Fibroblast of the aortic adventitia (primary cell): ENCODE measurements at places on chromosomes 4 and X. TPM values are rescaled to one million over a fixed set of nuclear protein-coding genes. Genes with fewer than 3 reads are reported as not detected.
A peak's percentile ranks its signal among the peaks of the same experiment; 100 is the strongest.

The SPACA5 gene
- not detected in 2 replicates for total RNA-seq

The MAGEB2 gene
- total RNA-seq = not detected in 2 replicates

The TKTL2 gene
- not detected in 2 replicates for total RNA-seq

The DSPP gene
- not detected in 2 replicates for total RNA-seq

The ITGB1BP2 gene
- 2.6 and 6.2 TPM in 2 replicates for total RNA-seq

The SLC49A3 gene
- total RNA-seq = 5.6 and 11.6 TPM in 2 replicates

The MYL5 gene
- 11.0 and 20.4 TPM in 2 replicates for total RNA-seq

The GDPD2 gene
- not detected in 2 replicates for total RNA-seq

The TNIP3 gene
- 0.72 TPM in 1 of 2 replicates, not detected in the other for total RNA-seq

The VCX2 gene
- not detected in 2 replicates for total RNA-seq

The ZCCHC4 gene
- total RNA-seq = 15.0 and 35.1 TPM in 2 replicates

The RHOXF2B gene
- not detected in 2 replicates for total RNA-seq

The TAF7L gene
- total RNA-seq = 0.63 and 0.98 TPM in 2 replicates

The PARM1 gene
- total RNA-seq = 0.63 and 1.5 TPM in 2 replicates

The TMPRSS11A gene
- under 0.01 TPM in 1 of 2 replicates, not detected in the other for total RNA-seq

DNA sequence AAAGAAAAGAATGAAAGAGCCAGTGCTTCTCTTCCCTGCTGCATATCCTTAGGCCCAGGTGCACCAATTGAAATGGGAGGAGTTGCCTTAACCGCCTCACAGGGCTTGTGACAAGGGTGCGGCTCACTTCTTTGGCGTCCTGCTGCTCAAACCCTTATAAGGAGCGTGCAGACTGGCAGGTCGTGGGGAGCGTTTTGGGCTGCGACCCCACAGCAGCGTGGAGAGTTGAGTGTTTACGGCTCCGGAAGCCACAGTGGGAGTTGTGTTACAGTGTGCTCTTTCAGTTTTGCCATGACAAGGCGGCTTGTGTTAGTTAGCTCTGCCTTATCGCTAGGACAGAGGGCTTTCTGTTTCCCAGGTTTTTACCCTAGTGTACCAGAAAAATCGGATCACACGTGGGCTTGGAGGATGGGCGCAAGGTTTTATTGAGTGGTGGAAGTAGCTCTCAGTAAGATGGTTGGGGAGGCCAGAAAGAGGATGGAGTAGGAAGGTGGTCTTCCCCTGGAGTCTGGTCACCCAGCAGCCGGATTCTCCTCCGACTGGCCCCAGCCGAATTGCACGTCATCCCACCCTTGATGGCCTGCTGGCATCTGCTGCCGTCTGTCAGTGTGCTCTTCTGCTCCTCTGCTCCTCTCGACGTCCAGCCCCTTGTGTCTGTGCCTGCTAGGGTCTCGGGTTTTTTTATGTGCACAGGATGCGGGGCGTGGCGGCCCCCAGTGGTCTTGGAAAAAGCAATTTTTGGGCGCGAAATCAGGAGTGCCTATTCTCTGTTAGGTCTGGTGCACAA lies 718.9 kb downstream of the ARAP2 start:
- no peak for DNase-seq

GRCh38 chr4:84443523-84443922 lies 55.6 kb downstream of the NKX6-1 start:
- no peak for DNase-seq

DNA sequence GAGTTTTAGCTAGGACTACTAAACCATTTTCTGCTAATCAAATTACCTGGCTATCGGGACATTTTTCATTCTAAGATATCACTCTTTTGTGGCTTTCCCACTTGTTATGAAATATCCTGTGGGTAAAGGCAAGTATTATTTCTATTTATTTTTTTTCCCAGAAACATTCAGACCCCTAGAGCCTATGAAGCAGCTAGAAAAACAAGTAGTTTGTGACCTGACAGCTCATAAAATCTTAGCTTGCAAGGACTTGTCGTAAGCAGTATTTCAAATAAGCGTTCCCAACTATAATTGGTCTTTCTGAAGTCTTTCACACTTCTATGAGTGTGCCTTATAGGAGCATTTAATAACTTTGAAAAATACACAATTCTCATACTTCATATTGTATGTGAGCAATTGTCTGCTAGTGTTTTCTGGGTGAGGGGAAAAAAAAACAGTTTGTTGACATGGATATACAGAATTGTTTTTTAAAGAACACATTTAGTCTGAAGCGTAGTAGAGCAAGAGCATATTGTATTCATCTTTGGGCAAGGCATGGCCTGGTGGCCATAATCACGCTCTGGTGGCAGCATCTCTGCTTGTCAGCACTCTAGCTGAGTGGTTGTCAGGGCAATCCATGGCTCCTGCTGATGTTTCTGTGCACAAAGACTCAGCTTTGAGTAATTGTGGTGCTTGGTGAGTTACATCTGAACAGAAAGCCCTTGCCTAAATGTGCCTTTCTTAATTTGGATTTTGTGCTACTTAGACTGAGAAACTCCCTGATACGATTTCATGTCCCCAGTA lies 2.6 kb downstream of the MCUB start:
- DNase-seq = no peak

- DNase-seq = peak; percentile 31
Measured at GRCh38 chrX:31036895-31037294, 34.9 kb downstream of the FTHL17 start.

- peak; percentile 35 for DNase-seq
Measured at GRCh38 chr4:20698382-20698781, 1.9 kb upstream of the PACRGL start.

GRCh38 chrX:69615779-69616456 lies at the start of gene EDA:
Gene EDA, plus strand, starts transcription at chrX:69616113.
- DNase-seq = peak; percentile 28

- DNase-seq = no peak
Measured at GRCh38 chr4:172035562-172035961, 222.4 kb downstream of the GALNTL6 start.

- DNase-seq = peak; percentile 20
Measured at GRCh38 chr4:57078685-57079521, 31.3 kb downstream of the IGFBP7 start.

DNA sequence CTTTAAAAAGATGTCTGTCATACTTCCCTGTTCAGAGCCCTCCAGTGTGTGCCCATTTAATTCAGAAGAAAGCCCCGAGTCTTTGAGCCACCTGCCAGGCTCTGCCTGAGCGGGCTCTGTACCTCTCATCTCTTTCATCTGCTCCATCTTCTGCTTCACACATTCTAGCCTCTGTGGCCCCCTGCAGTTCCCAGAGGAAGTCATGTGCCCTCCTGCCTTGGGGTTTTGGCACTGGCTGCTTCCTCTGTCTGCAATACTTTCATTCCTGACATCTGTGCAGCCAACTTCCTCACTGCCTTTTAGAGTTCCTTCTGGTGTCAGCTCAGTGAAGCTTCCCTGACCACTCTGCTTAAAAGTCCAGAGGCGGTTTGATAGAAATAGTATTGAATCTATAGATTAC lies 6.2 kb upstream of the STK32B start:
- DNase-seq = no peak

DNA sequence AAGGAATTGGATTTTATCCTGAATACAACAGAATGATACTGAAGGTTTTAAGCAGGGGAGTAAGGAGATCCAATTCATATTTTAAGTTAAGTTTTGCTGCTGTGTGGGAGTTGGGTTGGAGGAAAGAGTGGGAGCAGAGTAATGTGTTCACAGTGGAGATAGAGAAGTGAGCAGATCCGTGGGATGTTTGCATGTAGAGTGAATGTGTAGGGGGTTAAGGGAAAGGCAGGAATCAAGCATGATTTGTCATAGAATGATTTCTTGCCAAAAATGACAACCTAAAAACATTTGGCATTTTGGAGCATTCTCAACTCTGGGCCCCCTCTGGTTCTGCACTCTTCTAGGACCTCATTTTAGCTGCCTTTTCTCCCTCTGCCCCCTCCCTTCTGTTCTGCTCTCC lies 76.6 kb downstream of the ARHGAP10 start:
- DNase-seq = no peak

- peak; percentile 39 for DNase-seq
Measured at GRCh38 chr4:26420913-26421312, 69.4 kb downstream of the CCKAR start.

- no peak for DNase-seq
Measured at GRCh38 chr4:111040904-111041303, 418.0 kb upstream of the PITX2 start.

DNA sequence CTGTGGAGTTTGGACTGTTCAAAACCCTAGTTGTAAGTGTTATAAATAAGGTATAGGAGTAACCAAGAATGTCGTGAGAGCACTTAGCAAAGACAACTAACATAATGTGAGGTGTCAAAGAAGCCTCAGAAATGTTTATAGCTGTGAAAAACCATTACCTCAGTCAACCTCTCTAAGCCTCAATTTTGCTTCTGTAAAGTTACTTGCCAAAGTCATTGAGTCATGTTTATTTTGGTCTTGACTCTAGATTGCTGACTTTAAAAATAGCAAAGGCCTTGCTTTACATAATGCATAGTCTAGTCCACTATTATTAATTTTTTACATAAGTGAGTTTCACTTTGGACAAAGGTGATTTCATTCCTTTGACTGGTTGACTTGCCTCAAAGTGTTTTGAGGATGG lies 257.6 kb upstream of the CXXC4 start:
- peak; percentile 31 for DNase-seq

DNA sequence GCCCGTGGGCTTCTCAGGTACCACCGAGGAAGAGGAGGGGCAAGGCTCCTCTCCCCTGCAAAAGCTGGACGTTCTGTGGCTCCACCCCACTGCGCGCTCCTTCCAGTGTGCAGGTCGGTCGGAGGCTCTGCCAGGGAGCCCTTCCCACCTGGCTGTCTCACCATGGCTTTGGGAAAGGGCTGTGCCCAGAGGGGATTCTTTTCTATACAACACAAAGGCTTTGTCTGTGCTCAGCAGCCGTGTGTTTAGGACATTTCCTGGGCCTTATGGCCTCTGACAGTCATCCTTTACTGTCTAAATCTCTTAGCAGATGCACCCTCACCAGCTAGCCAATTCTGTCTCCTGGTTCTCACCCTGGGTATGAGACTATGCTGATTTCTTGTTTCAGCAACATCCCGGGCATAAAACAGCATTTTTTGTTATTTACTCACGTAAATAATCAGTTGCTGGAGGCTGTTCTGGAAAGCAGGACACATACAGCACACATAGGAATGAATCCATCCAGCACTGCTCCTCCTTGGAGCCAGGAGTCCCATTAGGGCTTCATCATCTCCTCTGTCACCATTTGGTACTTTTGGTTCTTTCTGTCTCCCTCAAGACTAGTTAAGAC lies 20.4 kb upstream of the ATXN3L start:
- DNase-seq = peak; percentile 24

DNA sequence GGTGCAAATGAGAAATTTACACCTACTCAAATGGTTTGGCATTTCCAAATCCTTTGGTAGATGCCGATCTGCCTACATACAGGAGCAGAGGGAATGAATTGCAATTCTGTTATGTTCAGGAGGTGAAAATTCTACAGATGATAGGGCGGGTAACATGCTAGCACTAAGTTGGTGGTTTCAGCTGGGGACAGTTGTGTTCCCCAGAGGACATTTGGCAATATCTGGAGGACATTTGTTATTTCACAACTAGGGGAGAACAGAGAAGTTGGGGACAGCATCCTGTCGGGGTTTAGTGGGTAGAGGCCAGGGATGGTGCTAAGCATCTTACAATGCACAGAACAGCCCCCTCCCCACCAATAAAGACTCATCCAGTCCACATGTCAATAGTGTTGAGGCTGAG lies 96.5 kb upstream of the PUDP start:
- no peak for DNase-seq

- no peak for DNase-seq
Measured at GRCh38 chr4:120683897-120684540, 238.5 kb downstream of the PRDM5 start.

- no peak for DNase-seq
Measured at GRCh38 chrX:120302434-120302833, 8.8 kb downstream of the TMEM255A start.

- peak; percentile 73 for DNase-seq
Measured at GRCh38 chr4:139603576-139604410, 47.8 kb upstream of the SETD7 start.

GRCh38 chrX:49242545-49243066 lies 7.3 kb downstream of the CCDC22 start:
- DNase-seq = no peak

DNA sequence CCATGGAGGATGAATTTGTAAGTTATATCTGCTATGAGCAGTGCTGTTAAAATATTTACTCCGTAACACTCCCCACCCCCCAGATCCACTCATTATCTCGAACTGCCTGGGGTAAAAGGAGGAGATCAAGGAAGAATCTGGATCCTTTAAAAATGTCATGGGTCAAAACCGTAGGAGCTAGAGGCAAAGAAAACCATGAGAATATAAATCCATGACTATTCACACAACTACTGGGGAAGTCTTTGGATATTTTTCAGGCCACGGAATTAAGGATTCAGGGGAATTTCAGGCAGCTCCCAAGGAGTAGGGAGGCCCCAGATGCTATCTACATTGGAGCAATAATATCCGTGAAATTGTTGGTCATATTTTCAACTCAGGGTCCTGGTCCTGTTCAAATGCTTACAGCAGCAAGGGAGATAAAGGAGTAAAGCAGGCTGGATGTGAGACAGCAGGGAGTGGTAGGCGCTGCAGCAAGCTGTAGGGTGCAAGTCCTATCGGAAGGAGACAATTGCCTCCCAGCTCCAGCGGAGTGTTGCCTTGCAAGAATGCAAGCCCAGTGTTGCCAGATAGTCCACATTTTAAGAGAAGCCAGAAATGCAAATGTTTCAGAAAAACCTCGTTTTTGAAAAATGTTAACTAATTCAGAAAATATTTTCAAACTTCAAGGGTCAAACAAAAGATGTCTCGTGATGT lies 116.2 kb upstream of the KIT start:
- peak; percentile 11 for DNase-seq

GRCh38 chr4:108181704-108182103 lies 13.0 kb upstream of the LEF1 start:
- DNase-seq = no peak

GRCh38 chr4:4780729-4781244 lies 78.7 kb upstream of the MSX1 start:
- peak; percentile 88 for DNase-seq

DNA sequence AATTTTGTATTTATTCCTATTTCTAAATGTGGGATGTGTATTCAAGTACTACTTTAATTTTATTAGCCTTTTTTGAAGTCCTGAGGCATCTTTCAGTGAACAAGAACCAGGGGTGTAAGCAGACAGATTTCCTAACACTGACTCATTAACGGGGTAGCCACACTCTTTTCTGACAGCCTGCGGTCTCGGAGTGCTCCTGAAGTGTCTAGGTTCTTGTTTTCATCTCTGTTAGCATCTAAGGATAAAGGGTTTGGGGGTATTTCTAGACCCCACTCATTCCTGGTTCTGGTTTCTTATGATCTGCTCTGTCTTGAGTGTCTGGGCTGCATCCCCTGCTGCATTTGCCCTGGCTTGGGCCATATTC lies 71.9 kb downstream of the GC start:
- peak; percentile 3 for DNase-seq

- DNase-seq = no peak
Measured at GRCh38 chrX:120566817-120567216, 6.1 kb upstream of the CUL4B start.

GRCh38 chr4:147093206-147093605 lies 147.5 kb upstream of the TTC29 start:
- no peak for DNase-seq

GRCh38 chr4:163191999-163192398 lies 25.3 kb upstream of the NAF1 start:
- no peak for DNase-seq

GRCh38 chr4:1799387-1800375 lies 6.6 kb downstream of the FGFR3 start:
- DNase-seq = no peak

GRCh38 chrX:65528705-65529340 lies 5.8 kb downstream of the LAS1L start:
- peak; percentile 32 for DNase-seq
